Tibial artery (tissue), 4 donors: ENCODE measurements at places on chromosomes 6 and 20.
A peak's percentile ranks its signal among the peaks of the same experiment; 100 is the strongest.

GRCh38 chr6:71123051-71123450 lies 165.6 kb upstream of the OGFRL1 start:
- DNase-seq = no peak

DNA sequence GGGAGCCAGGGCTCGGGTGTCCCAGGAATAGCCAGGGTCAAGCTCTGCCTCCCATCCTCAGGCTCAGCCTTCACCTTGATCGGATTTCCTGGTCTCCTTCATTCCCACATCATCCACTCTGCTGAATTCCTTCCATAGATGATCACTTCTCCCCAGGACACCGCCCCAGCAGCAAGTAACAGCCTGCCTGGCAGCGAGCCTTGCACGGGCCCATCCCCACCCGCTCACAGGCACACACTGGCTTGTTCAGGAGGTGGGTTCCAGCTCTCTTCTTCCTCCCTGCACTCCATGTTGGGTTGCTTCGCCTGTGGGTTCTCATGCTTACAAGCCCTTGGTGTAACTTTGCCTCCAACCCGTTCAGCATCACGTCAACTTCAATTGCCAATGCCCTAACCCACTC lies 113.0 kb upstream of the IYD start:
- no peak for DNase-seq

DNA sequence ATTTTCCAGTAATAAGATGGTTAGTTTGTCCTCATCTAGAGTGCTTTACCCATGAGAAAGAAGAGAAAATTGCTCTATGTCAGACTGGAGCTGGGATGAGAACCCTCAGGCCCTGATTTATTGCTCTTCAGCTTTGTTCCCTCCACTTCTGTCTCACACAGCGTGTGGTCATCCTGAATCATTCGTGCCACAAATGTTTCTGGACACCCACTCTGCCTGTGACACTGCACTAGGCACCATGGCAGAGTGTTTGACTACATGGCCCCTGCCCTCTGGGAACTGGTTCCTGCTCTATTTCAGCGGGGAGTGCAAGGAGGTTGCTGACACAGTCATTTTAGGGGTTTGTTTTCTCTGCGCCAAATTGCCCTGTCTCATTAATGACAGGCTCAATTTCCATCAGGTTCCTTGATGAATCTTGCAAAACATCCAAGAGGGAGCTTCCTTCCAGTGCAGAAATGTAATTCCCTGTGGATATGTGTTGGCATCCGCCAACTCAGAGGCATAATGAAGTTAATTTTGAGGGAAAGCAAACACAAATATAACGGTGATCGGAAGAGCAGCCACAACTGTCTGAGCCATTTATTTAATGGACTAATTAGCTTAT lies 207.5 kb downstream of the CLIC5 start:
- no peak for DNase-seq

- DNase-seq = no peak
Measured at GRCh38 chr6:95094751-95095663, 482.3 kb upstream of the MANEA start.

DNA sequence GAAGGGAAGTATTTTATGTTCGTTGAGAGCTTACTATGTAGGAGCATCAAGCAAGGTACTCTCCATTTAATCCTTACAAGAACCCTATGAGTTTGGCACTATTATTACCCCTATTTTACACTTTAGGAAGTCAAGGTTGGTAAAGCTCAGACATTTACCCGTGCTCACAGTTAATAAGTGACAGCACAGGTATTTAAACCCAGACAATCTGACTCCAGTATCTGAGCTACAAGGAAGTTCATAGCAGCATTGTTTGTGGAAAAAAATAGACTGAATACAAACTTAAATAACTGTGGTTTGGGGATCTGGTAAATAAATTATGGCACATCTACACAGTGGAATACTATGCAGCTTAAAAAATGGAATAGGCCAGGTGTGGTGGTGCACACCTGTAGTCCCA lies 21.2 kb upstream of the GMNN start:
- DNase-seq = no peak

DNA sequence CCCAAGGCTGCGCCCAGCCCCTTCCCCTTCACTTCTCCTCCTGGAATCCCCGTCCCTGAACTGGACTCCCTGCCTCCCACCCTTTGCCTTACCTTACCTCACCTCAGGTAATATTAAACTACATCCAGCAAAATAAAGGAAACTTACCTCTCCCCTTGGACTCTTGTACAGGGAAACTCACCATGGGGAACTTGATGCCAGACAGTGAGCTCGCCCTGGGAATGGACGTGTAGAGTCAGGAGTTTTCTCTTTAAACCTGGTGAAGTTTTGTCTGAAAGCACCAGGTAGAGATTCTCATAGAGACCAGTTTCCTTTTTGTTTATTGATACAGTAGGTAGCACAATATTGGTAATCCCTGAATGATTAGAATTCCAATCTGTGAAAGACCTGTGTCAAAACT lies 544 bp upstream of the HLA-C start:
- DNase-seq = no peak

- DNase-seq = peak; percentile 31
Measured at GRCh38 chr20:63128956-63129355, 87.0 kb downstream of the YTHDF1 start.

- peak; percentile 98 for DNase-seq
Measured at GRCh38 chr20:49562311-49563014, 5.5 kb downstream of the PTGIS start.

DNA sequence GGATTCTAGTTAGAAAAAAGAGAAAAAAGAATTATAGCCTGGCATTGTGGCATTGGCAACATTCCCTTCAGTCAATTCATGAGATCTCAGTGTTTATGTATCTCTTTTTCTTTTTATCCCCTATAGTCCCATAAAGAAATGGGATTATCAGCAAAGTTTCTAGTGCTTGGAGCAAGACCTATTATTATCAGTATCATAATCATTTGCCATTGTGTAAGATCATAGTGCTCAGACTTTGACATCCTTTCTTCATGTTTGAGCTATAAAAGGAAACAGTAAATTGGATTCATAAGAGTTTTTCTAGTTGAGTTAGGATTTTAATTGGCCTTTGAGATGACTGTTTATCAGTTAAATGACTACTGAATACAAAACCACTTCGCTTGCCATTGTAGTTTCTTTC lies 295.6 kb downstream of the GRIK2 start:
- no peak for DNase-seq

- no peak for DNase-seq
Measured at GRCh38 chr20:4681401-4681800, 40.3 kb upstream of the PRND start.

GRCh38 chr6:37072526-37072925 lies 67.1 kb downstream of the FGD2 start:
- no peak for DNase-seq

DNA sequence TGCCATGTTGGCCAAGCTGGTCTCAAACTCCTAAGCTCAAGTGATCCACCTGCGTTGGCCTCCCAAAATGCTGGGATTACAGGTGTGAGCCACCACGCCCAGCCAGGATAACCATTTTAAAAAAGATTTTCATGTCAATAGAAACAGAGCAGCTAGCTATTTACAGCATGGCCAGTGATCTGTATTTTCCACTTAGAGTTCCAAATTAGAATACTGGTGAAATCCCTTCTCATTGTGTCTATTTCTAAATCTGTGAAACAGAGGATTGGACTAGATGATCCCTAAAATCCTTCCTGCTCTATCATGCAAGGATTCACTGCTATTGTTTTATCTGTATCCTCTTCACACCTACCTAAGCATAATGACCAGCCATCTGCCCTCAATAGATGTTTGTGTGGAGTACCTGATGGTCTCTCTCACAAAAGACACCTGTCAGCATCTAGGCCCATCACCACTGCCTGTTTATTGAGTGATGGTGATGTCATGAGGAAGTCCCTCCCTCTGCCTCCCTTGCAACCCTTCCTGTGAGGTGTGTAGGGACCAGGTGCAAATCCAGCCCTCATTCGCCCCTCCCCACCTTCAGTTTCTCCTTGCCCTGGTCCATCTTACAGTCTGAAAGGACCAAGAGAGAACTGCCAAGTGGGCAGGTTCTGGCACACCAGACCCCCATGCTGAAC lies 26.5 kb upstream of the SMIM29 start:
- DNase-seq = no peak

GRCh38 chr6:127210725-127211124 lies 55.9 kb upstream of the RNF146 start:
- no peak for DNase-seq

DNA sequence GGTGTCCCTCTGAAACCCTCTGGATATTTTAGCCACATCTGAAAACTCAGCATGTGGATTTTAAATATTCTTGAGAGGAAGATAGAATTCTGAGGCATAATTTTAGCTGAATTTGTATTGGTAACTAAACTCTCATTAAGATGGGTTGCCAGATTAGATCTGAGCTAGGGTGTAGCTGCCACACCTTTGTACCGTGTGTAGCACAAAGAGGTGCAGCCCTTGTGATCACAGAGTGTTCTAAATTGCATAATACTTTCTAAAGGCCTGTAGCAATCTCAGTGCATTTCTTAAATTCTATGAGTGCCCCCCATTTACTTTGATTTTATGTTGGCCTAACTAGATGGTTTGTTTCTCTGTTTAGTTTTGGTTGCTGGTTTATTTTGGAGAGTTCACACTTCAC lies 53.0 kb downstream of the FLRT3 start:
- no peak for DNase-seq

- no peak for DNase-seq
Measured at GRCh38 chr6:135173242-135173988, 7.7 kb upstream of the MYB start.

GRCh38 chr6:154167126-154167525 lies 128.1 kb downstream of the OPRM1 start:
- peak; percentile 31 for DNase-seq

GRCh38 chr20:38951611-38952010 lies 10.5 kb upstream of the DHX35 start:
- DNase-seq = no peak

GRCh38 chr20:48563191-48563870 lies 264.5 kb downstream of the PREX1 start:
- no peak for DNase-seq

GRCh38 chr6:42616716-42617115 lies 52.9 kb downstream of the UBR2 start:
- no peak for DNase-seq

- no peak for DNase-seq
Measured at GRCh38 chr6:34066218-34066571, 79.7 kb downstream of the GRM4 start.

GRCh38 chr20:33159713-33160112 lies 8.2 kb upstream of the BPIFA2 start:
- no peak for DNase-seq

DNA sequence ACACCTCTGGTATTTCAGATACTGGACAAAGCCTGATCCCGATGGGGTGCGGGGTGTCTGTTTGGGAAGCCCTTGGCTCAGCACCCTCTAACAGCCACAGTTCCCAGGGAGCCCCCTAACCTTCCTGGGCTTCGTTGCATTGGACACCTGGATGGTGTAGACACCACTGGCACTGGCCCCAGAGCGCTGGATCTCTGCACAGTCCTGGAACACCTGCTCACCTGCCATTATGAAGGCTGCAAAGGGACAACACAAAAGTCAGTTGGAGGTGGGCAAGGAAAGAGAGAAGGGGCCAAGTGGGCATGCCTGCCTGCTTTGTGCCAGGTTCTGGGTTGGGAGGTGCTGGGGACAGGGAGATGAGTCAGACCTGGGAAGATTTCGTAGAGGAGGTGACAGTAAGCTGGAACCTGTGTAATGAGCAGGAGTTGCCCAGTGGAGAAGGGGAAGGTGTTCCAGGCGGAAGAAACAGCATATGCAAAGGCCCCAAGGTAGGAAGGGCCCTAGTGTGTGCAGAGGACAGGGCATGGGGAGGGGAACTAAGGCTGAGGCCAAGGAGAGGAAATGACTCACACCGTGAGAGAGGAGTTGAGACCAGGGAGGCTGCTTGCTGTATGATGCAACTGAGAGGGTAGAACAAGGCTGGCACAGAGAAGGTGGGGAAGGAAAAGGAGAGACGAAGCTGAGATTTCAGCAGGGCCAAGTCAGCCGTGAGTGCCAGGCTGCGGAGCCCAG lies 34.9 kb downstream of the ANGPT4 start:
- no peak for DNase-seq

GRCh38 chr6:118865100-118865391 lies 28.9 kb upstream of the ASF1A start:
- DNase-seq = no peak

GRCh38 chr6:85866370-85866730 lies 223.7 kb upstream of the SYNCRIP start:
- no peak for DNase-seq

GRCh38 chr6:15483060-15483459 lies 179.8 kb downstream of the DTNBP1 start:
- no peak for DNase-seq

- DNase-seq = no peak
Measured at GRCh38 chr6:105771313-105771970, 314.7 kb upstream of the PRDM1 start.

- no peak for DNase-seq
Measured at GRCh38 chr6:56424542-56425083, 177.2 kb upstream of the COL21A1 start.

- DNase-seq = no peak
Measured at GRCh38 chr6:125954735-125955339, 1.7 kb upstream of the HINT3 start.

- DNase-seq = no peak
Measured at GRCh38 chr6:168782187-168782751, 341.3 kb downstream of the SMOC2 start.

- no peak for DNase-seq
Measured at GRCh38 chr6:84528201-84528600, 236.2 kb downstream of the TBX18 start.

GRCh38 chr6:111711984-111712752 lies 106.5 kb upstream of the TRAF3IP2 start:
- no peak for DNase-seq

DNA sequence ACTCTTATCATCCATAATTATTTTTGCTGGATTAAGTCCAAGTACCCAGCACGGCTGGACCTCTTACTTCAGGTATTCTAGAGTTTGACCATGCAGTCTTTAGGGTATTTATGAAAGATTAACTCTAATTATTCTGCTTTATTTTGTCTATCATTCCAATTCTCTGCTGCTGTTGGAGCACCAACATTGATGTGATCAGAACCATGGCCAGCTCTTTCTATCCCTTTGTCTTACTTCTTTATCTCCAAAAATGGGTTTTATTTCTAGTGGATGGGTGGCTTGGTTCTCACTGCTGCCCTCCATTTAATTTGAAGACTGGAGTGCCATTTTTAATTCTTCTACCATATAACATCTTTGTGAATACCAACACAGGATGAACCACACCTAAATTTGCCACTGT lies 704.3 kb downstream of the FRK start:
- DNase-seq = no peak

DNA sequence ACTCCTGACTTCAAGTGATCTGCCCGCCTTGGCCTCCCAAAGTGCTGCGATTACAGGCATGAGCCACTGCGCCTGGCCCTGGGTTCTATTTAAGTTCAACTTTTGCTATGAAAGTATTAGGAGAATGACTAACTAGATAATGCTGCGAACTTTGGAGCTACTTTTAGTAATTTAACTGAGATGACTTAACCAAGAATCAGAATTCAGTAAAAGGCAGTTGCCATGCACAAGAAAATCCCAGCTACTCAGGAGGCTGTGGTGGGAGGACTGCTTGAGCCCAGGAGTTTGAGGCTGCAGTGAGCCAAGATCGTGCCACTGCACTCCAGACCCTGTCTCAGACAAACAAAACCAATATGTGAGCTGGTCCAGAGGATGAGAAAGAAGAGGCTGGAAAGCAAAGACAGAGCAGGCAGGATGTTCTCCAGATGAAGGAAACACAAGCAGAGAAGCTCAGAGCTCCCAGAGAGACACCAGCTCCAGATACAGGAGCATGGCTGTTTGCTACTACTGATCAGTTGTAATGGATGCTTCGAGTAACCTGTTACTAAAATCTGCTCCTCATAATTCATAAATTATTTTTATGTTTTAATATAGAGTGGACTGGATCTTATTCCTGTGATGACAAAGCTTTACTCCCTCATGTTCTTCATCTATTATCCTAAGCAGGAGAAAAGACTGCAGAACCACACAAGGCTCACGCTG lies 23.9 kb downstream of the ZNF217 start:
- DNase-seq = no peak
